ENCODE measurements at places on chromosomes 6 and 20. TPM values are rescaled to one million over a fixed set of nuclear protein-coding genes. Genes with fewer than 3 reads are reported as not detected.
A peak's percentile ranks its signal among the peaks of the same experiment; 100 is the strongest.

DNA sequence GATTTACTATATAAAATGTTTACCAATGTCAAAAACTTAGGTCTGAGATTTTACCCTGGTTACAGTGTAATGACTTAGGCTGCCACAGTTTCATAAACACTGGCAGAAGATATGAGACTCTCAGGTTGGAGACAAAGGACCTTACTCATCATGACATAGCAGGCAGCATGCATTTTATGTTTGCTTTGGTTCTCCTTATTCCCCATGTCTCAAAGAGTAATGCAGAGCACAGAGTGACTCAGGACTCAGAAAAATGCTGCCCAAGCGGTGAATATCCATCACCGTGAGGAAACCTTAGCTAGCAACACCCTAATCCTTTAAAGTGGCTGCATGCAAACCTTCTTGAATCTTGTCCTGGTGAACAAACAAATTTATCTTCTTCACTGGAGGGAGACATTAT lies 112.1 kb upstream of the EYS start:
- no peaks in the 10 kb centered on the region for H3K4me1 ChIP-seq
- H3K27ac ChIP-seq: no peak overlapping the region
- no peak for DNase-seq
- no peaks in the 10 kb centered on the region for H3K36me3 ChIP-seq
- no peaks in the 10 kb centered on the region for H3K27me3 ChIP-seq

GRCh38 chr6:49787176-49787575 lies at the start of gene PGK2:
Gene PGK2 (minus strand): TSS chr6:49787285. CDS start chr6:49787187, 98 bp downstream.
- H3K27ac ChIP-seq: no peak within 1 kb of the TSS
- H3K4me3 ChIP-seq: no peak within 1 kb of the TSS
- H3K4me1 ChIP-seq: no peaks in the 10 kb centered on the region
- H3K36me3 ChIP-seq: no peaks in the 10 kb centered on the region
- no peak for DNase-seq

DNA sequence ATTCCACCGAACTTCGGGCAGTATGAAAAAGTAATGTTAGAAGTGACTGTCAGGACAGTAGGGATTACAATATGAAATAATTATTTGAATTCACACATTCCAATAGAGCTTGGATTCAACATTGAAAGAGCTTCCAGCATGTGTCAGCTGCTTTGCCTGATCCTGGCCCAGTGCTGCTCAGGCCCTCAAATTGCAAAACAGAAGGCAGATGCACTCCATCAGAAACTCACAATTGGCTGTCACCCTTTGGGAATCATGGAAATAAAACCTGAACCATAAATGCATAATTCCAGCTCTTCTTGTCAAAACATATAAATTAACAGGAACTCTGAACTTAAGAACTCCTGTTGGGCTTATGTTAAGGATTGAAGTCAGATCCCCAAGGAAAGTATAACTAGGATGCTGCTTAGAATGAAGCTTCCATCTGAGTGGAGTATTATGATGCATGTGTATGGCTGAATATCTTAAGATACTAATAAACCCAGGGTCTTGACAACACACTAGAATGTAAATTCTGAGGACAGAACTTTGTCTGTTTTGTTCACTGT lies 1.8 kb upstream of the NDUFAF4 start:
- peaks cover 20% of the 10 kb centered on the region for H3K4me1 ChIP-seq
- H3K36me3 ChIP-seq: peaks cover 18% of the 10 kb centered on the region
- H3K27ac ChIP-seq: no peak overlapping the region
- peak overlapping the region; percentile 12 for H3K4me3 ChIP-seq
- peaks cover 14% of the 10 kb centered on the region for H3K27me3 ChIP-seq

- no peaks in the 10 kb centered on the region for H3K36me3 ChIP-seq
Measured at GRCh38 chr6:131685266-131685780, 15.9 kb downstream of the OR2A4 start.

DNA sequence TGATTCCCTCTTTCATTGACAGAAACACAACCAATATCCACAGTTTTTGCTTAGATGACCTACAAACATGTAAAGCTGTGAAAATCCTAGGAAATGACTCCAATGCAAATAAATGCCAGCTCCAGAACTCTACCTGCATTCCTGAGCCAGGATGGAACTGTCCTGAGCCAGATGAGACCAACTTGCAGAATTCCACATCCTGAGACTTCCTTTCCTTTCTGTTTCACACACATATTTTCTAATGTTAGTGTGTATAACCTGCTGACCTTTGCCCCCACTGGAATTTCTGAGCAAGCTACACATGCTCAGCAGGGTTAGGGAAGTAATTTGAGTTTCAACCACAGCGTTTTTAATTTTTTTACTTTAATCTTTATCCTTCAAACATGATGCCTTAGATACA lies 69.6 kb upstream of the ADGRF1 start:
- no peaks in the 10 kb centered on the region for H3K36me3 ChIP-seq
- H3K27ac ChIP-seq: no peak overlapping the region
- H3K4me1 ChIP-seq: no peaks in the 10 kb centered on the region
- DNase-seq: no peak
- H3K27me3 ChIP-seq: no peaks in the 10 kb centered on the region

GRCh38 chr20:63829945-63830835 lies 874 bp downstream of the ZBTB46 start:
- H3K4me3 ChIP-seq: peak overlapping the region; percentile 66
- H3K36me3 ChIP-seq: no peaks in the 10 kb centered on the region

Gene SLC22A16
- total RNA-seq: not detected
